ENCODE measurements at places on chromosomes 5 and 9.

DNA sequence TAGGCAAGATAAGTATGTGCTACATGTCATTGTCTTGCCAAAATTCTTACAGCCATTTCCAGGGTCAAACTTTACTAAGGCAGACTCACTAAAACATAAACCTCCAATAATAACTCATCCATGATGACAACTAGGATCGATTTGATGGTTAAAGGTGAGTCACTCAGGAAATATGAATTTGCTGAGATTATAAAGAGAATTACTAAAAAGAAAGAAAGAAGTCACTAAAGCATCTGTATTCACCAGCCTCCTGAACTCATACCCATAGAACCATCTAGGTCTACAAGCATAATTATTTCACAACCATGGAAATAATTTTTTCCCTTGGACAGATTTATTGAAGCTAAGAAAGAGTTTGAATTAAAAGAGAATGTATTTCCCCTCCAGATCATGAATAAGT, 258.6 kb downstream of the TLE1 start:
- DNase-seq = no peak

DNA sequence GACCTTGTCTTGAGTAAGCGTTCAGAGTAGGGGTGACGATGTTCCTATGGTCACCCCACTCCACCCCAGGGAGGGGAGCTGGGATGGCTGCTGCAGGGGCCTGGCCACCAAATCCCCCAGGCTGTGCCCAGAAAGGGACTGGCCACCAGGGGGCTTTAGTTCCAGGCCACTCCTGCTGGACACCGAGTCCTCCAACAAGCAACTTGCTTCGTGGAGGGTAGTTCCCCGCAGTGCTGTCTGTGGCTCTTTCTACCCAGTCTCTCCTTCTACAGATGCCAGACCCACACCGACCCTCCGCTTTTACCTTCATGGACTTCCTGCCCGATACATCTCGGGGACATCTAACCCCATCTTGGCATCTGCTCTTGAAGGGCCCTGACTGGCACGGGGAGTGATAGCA, 35.7 kb upstream of the GABRP start:
- no peak for DNase-seq

DNA sequence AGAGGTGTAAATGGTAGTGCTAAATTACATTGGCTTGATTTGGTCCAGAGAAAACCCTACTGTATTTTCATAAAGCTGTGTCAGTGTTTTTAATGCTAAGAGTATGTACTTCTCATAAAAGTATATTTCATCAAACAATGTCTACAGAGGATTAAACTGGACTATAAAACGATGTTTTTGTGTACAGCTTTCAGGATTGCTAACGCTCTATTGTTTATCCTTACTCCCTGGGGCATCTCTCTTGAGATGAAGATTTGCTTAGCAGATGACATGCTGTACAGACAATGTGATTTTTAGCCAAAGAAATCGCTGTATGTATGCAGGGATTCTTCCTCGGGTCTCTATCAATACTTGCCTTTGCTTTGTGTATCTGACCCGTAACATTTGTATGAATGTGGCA, 216.0 kb downstream of the FBXL7 start:
- no peak for DNase-seq

DNA sequence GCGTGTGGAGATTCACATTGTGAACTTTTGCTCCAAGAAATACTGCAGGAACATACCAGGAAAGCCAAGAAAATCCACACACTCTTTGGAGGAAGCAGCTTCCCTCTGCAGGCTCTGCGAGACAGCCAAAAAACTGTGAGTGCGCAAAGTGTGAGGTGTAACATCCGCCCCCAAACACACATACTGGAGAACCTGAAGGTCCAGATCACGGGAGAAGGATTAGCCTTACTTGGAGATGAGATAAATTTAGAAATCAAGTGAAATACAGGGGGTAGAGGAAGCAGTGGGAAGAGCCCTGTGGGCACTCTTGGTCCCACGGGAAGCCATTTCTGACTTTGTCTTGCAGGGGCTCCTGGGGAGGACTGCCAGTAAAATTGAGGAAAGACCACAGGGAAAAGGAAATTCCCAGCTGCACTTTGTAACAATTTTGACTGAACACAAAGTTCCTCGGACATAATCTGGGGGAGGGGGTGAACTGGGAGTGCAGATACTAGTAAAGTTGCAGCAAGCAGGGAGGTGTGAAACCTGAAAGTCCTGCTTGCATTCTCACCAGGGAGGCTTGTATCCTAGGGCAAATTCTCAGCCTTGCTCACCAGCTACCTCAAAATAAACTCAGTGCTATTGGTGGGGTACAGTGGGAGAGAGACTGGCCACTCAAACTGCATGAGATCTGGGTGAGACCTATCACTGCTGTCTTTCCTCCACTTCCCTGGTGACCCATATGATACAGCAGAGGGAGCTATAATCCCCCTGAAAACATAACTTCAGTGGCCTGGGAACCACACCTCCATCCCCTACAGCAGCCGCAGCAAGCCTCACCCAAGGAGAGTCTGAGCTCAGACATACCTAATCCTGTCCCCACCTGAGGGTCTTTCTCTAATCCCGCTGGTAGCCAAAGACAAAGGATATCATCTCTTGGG, 109.1 kb downstream of the ALDH1A1 start:
- no peak for DNase-seq

DNA sequence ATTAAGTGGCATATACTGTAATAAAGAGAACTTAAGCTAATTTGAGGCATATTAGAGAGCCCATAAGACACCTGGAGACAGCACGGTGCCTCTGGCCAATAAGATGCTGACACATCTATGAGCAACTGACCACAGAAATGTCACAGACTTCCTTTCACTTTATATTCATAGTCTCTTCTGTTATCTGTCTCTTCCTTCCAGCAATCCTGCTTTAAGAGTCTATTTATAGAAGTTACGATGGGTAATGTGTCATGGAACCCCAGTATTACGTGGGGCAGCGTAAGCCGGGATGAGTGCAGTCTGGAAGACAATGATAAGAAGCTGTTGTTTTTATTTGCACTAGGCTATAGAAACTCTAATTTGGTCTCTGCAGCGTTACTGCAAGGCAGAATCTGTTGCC, 136.8 kb downstream of the CFAP90 start:
- DNase-seq = no peak

DNA sequence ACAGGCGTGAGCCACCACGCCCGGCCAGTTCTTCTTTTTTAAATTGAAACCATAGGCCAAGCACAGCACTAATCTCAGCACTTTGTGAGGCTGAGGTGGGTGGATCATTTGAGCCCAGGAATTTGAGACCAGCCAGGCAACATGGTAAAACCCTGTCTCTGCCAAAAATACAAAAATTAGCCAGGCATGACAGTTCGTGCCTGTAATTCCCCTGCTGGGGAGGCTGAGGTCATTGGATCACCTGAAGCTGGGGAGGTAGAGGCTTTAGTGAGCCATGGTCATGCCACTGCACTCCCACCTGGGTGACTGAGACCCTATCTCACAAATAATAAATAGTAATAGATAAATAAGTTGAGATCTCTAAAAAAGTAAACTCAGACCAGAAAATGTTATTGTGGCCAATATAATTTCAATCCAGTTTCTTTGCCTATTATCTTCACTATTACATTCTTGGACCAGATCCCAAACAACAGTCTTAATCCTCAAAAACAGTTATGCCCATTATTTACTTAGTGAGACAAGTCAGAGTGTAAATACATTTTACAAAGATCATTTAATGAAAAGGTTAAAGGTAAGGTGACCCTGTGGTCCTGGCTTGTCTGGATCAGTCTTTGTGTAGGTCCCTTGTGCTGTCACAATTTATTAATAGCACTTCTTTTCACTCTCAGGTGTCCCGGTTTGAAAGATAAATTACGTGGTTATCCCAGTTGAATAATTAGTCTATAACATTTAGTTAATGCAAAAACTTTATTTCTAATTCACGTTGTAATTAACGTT, 53.6 kb downstream of the RAB24 start:
- DNase-seq = no peak

DNA sequence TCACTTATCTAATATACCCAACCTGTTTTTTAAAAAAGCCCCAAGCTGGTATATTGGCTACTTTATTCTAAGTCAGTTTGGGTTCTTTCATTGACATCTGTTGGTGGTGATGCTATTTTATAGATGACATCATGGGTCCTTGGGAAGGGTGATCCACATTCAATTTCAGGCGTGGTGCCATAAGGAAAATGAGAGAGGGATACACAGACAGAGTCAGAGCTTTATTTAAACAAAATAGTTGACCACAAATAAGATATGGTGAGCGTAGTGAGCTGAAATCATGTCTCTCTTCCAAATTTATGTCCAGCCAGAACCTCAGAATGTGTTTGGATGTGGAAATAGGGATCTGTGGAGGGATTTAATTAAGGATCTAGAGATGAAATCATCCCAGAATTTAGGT, 302.4 kb downstream of the MAT2B start:
- no peak for DNase-seq

GRCh38 chr5:169519358-169519757, 64.2 kb upstream of the SPDL1 start:
- DNase-seq = no peak

GRCh38 chr5:128362370-128362769, 175.7 kb downstream of the FBN2 start:
- DNase-seq = no peak

DNA sequence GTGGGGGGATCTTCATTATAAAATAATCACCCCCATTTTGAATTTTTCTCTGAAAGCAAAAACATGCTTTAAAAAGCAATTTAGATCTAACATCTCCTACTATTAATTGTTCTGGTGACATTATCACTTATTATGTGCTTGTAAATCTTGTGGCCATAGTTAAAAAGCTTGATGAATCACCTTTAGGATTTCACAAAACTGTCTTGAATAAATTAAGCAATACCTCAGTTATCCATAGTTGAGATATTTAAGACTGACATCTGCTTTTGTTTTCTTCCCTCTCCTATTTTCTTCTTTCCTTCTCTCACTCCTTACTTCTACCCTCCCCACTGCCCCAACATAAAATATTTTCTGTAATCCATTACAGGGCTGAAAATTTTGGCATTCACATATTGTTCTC, 84.8 kb downstream of the SLC1A3 start:
- no peak for DNase-seq

- DNase-seq = no peak
Measured at GRCh38 chr9:136728548-136729123, 14.1 kb downstream of the LCN10 start.
